Vagina (tissue), 2 donors: ENCODE measurements at places on chromosomes 6 and 20.

DNA sequence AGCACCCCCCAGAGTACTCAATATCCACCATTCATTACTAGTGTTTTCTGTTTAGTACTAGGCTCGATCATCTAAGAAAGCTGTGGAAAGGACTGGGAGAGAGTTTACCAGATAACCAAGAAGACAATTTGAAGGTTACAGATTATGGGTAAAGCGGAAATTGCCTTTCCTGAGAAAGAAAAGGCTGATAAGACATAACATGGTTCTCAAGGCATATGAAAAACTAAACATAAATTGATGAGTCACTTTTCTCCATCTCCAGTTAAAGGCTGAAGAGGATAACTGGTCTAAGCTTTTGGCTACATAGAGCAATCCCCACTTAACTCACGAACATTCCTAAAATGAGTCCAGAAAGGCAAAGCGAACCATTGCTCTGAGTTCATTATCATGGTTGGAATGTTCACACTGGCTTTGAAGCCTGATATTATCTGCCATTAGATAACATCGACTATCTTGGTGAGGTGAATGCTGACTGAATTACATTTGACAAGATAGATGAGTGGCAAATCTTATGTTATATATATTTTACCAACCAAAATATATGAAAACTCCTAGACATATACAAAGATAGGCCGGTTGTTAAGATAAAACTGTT is 65.8 kb downstream of the BTBD9 start:
- no peak for DNase-seq

DNA sequence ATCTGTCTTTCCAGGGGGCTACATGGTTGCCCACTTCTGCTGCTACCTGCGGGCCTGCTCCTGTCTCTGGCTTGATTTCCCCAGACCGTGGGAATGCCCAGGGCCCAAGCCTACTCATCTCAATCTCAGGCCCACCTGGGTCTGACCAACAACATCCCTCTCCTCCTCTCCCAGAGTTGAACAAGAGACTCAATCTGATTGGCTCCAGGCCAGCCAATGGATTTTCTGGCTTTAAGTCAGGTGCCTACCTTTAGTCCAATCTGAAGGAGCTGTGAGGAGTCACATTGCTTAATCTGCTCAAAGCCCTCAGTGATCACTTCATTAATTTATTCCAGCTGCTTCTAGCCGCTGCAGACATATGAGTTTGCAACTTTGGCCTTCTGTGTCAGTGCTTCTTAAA is 162.4 kb upstream of the KCNG1 start:
- DNase-seq, result no peak

- no peak for DNase-seq
Measured at GRCh38 chr6:34742094-34742493, 15.2 kb upstream of the SNRPC start.

DNA sequence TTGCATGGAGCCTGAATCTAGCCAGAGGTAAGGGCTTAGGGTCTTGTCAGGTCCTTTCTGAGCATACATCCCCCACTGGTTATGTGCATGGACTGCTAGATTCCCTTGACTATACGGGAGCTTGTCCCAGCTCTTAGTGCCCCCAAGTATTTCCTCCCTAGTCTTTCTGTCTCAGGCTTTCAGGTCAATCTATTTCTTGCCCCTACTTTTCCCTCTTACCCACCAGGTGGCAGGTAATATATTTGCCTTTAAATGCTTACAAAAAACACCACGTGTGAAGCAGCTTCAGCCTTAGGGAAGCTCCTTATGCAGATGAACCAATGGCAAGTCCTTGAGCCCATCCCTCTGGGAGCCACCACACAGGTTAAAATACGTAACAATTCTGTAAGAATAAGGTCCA is 454.2 kb downstream of the GRIK2 start:
- no peak for DNase-seq

GRCh38 chr20:14959506-14960475 is 622.4 kb upstream of the FLRT3 start:
- no peak for DNase-seq

- DNase-seq, result no peak
Measured at GRCh38 chr6:170222498-170223471, 68.1 kb downstream of the DLL1 start.

GRCh38 chr20:18719426-18719825 is 94.2 kb upstream of the SCP2D1 start:
- no peak for DNase-seq

DNA sequence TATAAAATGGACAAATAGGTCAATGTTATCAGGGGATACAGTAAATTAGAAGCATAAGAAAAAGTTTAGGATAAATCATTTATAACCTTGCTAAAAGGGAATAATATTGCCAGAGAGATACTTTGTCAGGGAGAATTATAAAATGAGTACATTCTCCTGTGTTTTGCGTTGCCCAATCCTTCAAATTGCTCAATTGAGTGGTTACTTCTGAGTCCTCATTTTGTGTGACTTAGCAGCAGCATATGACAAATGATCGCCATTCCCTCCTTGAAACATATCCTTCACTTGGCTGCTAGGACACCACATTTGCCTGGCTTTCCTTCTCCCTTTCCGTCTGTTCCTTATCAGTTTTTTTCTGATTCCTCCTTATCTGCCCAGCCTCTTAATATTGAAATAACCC is 106.7 kb upstream of the FLRT3 start:
- DNase-seq, result no peak

DNA sequence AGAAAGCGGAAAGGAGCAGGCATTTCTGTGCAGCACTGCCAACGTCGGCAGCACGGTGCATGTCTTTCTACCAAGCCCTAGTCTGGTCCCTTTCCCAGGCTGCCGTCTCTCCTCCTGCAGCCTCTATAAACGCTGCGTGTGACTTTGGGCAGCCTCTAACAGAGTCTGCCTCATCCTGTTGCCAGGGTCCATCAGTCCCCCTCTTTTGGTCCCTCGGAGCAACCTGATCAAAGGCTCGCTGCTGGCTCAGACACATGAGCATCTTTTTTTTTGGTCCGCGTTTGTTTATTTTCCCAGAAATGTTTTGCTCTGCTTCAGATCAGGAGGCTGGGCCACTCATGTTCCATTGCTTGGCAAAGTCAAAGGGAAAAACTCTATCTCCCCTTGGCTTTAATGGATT is 166.8 kb upstream of the CST7 start:
- DNase-seq, result no peak

DNA sequence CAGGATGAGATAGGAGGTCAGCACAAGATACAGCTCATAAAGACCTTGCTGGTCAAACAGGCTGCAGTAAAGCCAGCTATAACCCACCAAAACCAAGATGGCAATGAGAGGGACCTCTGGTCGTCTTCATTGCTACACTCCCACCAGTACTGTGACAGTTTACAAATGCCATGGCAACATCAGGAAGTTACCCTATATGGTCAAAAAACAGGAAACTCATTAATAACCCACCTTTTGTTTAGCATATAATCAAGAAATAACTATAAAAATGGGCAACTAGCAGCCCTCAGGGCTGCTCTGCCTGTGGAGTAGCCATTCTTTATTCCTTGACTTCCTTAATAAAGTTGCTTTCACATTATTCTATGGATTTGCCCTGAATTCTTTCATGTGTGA is 30.9 kb downstream of the SLC22A2 start:
- DNase-seq, result no peak

- no peak for DNase-seq
Measured at GRCh38 chr6:2990248-2990931, 9.3 kb upstream of the NQO2 start.

DNA sequence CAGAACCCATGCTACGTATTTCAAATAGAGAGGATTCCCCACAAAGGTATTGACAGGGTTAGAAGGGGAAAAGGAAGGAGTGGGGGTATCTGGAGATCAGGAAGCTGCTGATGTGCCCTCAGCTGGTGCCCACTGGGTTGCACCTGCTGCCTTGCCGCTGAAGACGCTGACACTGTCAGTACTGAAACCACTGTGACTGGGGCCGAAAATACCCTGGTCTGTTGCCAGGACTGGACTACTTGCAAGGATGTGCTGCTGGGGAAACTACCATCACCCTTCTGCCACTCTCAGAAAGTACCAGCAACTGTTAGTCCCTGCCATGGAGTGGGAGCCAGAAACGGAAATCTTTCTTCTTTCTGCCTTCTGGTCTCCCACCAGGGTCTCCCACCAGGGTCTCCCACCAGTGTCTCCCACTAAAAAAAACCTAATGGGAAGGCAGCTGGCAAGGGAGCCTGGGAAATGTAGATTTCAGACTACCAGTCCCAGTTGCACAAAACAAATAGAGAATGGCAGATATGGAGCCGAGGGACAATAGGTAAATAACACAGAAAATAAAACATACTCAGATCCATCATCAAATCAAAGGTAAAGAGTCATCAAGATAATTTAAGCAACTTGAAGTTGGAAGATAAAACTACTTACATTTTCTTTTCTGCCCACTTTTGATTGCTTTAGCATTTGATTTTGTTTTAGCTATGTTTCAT is 204.8 kb downstream of the TPBG start:
- DNase-seq, result no peak

DNA sequence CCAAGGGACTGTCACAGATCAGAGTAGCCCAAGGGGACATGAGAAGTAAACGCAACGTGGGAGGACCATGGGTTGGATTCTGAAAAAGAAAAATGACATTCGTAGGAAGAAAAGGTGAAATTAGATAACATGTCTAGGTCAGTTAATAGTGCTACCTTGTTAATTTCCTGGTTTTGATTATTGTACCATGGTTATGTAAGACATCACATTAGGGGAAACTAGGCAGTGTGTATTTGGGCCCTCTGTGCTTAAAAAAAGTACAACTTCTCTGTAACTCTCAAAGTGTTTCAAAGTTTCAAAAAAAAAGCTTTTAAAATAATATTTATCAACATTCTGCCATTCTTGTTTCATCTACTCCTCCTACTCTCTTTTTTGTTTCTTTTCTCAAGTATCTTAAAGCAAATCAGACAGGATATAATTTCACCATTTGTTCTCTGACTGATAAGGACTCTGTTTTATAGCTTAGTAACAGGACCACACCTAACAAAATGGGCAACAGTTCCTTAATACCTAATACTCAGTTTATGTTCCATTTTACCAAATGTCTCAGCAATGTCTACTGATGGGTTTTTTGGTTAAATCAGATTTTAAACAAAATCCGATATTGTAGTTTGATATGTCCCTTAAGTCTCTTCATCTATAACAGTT is 97.1 kb upstream of the PLCB4 start:
- DNase-seq, result no peak

DNA sequence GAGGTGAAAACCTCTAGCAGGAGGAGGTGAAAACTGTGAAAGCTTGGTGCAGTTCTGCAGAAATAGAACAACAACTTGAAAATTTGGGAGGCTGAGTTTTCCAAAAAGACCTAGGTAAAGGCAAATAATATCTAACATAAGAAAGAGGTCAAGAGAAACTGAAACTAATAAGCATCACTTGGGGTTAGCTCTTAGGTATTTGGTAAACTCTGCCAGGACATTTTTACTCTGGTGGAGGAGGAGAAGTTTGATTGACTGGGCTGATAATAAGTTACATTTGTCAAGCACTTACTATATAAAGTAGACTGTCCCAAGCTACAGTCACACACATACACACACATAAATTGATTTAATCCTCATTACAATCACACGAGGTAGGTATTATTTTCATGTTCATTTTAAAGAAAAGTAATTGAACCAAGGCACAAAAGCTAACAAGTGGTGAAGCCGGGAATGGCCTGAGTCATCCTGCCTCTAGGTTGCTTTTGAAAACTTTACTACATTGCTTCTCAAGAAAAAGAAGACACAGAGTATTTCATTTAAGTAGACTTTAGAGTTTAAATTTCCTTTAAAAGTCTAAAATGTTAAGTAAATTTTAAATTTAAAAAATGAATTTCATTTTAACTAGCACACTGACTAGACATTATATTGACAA is 275.5 kb downstream of the PTPRK start:
- DNase-seq, result no peak

- DNase-seq, result no peak
Measured at GRCh38 chr6:68400396-68400795, 234.7 kb upstream of the ADGRB3 start.

DNA sequence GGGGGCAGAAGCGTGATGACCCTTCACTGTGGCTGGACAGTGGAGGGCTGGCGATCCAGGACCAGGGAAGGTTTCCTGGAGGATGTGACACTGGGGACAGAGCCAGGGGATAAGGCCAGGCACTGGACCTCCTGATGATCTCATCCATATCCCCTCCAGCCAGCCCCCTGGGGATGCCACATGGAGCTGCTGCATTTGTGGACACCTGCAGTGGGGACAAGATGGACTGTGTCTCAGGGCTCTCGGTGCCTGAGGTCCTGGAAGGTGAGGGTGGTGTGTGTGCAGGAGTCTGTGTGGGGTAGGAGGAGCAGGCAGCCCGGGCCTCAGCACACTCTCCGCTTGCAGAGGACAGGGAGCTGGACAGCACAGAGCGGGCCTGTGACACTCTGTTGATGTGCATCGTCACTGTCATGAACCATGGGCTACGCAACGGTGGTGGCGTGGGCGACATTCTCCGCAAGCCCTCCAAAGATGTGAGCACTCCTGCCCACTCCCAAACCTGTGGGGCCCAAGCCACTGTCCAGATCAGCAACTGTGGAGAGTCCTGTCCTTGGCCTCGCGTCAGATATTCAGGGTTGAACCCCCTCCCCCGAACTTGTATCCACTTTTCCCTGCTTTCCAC is 19.9 kb downstream of the UQCC2 start:
- no peak for DNase-seq

DNA sequence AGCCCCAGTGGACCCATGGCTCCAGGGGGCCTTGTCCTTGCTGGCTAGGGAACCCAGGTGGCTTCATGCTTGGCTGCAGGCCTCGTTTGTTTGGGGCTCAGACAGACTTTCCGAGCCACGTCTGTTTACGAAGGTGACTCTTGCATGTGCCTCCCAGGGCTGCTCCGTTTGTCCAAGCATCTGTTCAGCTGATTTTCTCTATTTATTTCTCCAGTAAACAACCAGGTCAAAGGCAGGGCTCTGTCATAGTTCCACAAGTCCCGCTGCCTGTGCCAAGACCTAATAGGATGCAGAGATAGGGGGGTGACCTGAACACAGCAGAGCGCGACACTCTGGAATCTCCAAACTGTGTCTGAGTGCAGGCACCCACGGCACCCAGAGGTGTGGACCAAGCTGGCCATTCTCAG is 12.8 kb upstream of the SPO11 start:
- DNase-seq, result no peak

DNA sequence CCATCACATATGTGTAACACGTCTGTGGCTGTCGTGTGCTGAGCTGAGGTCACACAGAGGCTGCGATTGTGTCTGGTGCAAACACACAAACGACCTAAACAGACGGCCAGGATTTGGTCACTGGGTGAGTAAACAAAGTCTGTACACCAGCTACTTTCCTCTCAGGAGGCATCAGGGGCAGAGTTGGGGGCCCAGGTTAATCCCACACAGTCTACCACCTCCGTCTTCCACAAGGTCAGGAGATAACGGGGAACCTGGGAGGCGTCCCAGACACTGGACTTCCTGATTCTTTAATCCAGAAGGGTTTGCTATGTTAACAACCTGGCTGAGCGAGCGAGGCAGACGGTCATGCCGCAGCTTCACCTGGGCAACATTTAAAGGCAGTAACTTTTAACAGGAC is 1.5 kb downstream of the DACT2 start:
- DNase-seq, result no peak

DNA sequence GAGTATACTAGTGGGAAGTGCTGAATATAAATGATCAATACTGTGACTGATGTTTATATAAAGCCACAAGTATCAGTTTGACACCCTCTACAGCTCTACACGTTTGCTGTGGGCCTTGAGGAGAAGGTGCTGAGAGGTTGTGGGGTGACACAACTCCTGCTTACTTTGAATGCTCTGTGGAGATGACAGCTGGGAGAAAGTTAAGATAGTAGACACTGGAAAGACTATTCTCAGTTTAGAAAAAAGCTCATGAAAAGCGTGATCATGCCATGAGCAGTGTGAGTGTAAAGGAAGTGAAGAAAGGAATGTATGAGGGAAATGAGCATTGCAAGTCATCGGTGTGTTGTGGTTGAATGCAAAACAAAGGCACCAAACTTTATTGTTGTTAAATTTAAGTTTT is 215.8 kb downstream of the UTRN start:
- DNase-seq, result no peak
